Spleen (tissue), 13 donors: ENCODE measurements at places on chromosomes 11 and 22. TPM values are rescaled to one million over a fixed set of nuclear protein-coding genes. Genes with fewer than 3 reads are reported as not detected.

DNA sequence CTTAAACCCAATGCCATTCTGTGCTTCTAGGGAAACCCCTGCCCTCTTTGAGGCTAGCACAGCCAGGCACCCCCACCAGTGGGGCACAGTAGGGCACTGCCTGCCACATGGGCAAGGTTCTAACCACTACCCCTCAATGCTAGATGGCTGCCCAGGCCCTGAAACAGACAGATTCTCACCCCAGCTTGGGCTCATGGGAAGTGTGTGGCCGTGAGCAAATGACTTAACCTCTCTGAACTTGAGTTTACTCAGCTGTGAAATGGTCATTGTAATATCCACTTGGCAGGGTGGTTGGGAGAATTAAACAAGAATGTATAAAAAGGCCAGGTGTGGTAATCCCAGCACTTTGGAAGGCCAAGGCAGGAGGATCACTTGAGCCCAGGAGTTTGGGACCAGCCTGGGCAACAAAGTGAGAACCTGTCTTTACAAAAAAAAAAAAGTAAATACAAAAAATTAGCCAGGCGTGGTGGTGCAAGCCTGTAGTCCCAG, 22.4 kb downstream of the C22orf23 start:
- no peak overlapping the region for H3K27ac ChIP-seq
- no peak overlapping the region for H3K4me3 ChIP-seq
- peaks cover 32% of the 10 kb centered on the region for H3K36me3 ChIP-seq

DNA sequence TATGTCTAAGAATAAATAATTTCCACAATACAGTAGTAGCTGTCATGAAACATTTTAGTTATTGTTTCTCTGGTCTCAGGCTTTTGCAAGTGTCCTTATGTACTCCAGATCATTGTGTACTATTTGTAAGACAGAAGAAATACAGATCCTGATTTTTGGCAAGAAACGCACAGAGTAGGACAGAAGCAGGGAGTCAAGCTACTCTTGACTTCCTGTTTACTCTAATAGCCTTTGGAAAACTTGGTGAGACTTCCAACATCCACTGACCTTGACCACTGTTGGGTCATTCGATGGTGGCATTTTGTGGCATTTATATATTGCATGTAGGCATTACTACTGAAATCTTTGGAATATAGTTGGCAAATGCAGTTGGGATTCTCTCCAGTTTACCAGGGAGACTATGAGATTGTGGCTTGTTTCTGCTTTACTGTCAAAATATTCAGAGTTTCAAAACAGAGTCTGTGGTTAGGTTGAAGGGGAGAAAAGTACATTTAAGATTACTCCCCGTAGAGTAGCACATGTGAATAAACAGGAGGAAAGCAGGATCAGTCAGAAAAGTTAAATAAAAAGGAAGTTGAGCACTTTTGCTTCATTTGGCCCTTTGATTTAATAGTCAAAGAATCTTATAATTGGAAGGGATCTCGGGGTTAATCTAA, 726.1 kb upstream of the CCDC90B start:
- H3K27ac ChIP-seq, result no peak overlapping the region
- H3K36me3 ChIP-seq, result no peaks in the 10 kb centered on the region
- DNase-seq, result no peak
- no peaks in the 10 kb centered on the region for H3K27me3 ChIP-seq

RAB36 gene
- 2.8 TPM for total RNA-seq

DNA sequence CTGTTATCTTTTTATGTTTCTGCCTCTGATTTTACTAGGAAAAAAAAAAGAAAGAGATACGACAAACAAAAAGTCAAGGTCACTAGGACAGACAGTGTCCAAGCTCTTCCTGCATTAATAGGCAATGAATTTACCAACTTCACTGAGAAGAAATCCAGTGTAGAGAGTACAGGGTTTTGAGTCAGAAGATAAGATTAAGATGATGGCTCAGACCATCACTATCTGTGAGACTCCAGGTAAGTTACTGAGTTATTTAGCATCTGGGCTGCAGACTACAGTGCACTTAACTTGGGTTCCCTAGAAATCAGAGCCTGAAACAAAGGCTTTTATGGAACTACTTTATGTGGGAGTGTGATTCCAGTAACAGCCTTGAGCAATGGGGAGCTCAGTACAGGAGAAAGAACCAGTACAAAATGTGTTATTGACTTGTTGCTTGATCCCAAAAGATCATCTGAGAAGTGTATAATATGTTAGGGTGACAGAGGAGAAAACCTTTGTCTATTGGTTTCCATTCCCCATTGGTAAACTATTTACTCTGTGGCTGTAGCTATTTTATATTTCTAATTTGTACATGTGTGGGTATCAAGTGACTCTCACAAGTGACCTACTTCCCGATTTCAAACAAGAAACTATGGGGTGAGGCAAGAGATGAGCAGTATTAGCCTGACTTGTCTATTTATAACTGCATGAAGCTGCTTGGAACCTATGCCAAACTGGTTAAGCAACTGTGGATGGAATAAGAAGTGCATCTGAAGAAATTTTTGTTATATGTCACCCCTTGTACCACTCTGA, 395.8 kb downstream of the RAB38 start:
- no peaks in the 10 kb centered on the region for H3K36me3 ChIP-seq
- no peak overlapping the region for H3K4me3 ChIP-seq
- no peaks in the 10 kb centered on the region for H3K27me3 ChIP-seq
- no peak for DNase-seq
- no peak overlapping the region for H3K27ac ChIP-seq

CDON gene
- 4.7 TPM for total RNA-seq

DNA sequence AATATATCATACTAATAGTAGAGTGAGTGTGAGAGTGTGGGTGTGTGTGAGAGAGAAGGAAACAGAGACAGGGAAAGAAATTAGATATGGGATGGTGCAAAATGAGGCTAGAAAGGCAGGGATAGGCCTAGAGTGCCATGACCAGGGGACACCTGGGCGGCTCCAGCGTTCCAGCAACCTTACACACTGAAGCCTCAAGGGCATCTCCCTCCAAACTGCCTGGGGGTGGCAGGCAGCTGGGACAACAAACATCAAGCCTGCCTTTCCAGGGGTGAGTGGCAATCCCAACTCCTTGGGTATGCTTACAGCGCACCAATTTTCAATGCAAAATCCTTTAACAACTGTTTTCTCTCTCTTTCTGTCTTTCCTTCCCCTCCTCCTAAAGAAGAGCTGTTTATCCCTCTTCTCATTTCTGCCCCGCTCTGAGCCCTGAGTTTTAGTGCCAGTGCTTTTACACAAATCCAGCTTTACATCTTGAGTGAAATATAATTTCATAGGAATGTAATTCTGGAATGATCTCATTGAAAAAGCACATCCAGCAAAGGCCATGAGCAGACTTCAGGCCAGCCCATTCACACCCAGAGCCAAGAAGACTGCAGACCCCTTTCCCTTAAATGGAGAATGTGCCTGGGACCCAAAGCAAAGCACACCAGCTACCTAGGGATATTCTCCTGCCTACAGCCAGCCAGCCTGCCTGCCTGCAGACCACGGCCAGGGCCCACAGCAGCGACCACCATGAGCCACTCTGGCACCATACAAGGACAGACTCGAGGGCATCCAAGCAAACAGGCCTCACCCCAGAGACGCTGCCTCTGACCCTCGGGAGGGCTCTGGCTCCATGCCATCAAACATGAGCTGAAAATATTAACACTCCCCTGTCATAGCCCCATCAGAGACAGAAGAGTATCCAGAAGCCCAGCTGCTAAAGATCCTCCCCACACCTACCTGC, 90.3 kb downstream of the RPL27A start:
- H3K36me3 ChIP-seq, result no peaks in the 10 kb centered on the region
- no peak for DNase-seq
- peaks cover 77% of the 10 kb centered on the region for H3K4me1 ChIP-seq
